Stimulated activated CD8-positive, alpha-beta memory T cell treated with anti-CD3 and anti-CD28 coated beads, Interleukin-7, amount 100 ng/mL, for 1 hour (primary cell): ENCODE measurements at places on chromosomes 4 and X.
A peak's percentile ranks its signal among the peaks of the same experiment; 100 is the strongest.

DNA sequence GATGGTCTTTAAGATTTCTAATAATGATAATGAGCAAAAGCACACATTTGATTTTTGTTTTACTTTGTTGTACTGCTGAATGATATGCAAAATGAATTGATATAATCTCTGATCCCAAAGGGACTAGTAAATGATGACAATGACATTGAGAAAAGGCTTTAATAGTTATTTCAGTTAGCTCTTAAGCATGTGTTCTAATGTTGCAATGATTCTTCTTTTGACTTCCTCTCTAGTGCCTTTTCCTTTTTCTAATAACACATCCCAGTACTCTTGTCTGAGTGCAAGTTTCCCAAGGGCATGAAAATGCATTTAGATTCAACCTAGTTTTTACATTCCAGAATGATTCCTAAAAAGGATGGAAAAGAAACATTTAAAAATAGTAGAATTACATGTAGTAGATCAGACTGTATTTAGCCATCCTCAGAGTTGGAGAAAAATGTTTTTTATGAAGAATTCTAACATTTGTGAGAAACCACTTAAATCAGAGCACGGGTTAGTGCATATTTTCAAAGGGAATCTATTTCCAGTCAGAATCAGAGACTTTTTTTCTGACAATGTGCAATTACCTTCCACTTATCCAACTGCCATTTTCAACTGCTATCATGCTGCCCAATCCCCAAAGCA lies 508.8 kb downstream of the C4orf33 start:
- no peak for DNase-seq

DNA sequence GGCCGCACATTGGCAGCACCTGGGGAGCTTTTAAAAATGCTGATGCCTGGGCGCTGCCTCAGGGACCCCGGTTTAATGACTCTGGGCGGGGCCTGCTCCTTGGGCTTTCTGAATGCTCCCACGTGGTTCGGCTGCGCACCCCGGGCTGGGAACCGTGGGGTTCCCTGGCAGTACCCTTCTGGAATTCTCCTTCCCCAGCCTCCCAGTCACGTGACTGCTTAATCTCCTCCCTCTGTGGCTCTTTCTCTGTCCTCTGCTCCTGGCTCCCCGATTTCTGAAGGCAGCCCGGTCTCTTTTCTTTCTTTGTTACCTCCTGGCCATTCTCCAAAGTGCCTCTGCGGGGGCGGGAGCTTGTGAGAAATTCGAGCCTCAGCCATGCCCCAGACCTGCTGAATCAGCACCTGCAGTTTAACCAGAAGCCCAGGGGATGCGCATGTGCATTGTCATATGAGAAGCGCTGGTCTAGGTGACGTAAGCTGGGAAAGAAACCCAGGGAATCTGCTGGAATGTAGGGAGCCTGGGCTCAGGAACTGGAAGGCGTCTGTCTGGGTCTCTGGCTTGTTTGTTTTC lies 16.6 kb downstream of the CLCN4 start:
- no peak for DNase-seq

GRCh38 chr4:147773261-147774184 lies 41.6 kb downstream of the ARHGAP10 start:
- no peak for DNase-seq

GRCh38 chr4:8508740-8509139 lies 68.2 kb downstream of the TRMT44 start:
- DNase-seq = no peak

- DNase-seq = no peak
Observed at GRCh38 chr4:161704653-161705052, 459.1 kb downstream of the FSTL5 start.

- DNase-seq = peak; percentile 63
Observed at GRCh38 chrX:76427560-76428242, at the start of gene MAGEE1. Gene MAGEE1, plus strand, starts transcription at chrX:76427710. Its CDS starts 221 bp downstream, at chrX:76427931.
